Activated T-helper 1 cell treated with anti-CD3 and anti-CD28 coated beads, Interleukin-2, amount 50 U/mL, for 16 hours (primary cell): ENCODE measurements at places on chromosomes 13 and 19.

- no peak for DNase-seq
Measured at GRCh38 chr13:29753618-29754472, 96.6 kb downstream of the UBL3 start.

DNA sequence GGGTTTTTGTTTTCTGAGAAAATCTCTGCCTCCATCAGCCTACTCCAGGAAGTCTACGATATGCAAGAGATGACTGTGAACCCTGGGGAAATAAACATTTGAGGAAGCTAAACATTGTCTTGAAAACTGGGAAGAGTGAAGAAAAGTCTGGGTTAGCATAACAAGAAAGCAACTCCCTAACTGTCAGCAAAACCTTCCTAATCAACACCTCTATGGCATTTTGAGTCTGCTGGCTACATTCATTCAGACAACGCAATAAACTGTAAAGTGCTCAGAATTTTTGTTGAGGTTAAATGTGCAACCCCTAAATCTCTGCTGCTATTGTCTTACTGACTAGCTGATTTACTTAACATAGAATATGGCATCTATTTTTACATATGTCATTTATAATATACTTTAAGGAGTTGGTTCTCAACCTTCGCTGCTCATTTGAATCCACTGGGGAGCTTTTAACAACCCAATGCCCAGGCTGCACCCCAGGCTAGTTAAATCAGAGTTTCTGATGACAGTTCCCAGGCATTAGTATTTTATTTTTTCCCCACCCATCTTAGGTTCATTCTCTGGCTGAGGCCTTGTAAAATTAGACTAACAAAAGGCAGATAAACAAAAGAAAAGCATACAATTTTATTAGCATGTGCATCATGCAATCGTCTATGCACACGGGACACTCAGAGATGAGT is 45.3 kb upstream of the SERTM1 start:
- no peak for DNase-seq

GRCh38 chr13:114151565-114152284 is 19.3 kb upstream of the RASA3 start:
- no peak for DNase-seq

DNA sequence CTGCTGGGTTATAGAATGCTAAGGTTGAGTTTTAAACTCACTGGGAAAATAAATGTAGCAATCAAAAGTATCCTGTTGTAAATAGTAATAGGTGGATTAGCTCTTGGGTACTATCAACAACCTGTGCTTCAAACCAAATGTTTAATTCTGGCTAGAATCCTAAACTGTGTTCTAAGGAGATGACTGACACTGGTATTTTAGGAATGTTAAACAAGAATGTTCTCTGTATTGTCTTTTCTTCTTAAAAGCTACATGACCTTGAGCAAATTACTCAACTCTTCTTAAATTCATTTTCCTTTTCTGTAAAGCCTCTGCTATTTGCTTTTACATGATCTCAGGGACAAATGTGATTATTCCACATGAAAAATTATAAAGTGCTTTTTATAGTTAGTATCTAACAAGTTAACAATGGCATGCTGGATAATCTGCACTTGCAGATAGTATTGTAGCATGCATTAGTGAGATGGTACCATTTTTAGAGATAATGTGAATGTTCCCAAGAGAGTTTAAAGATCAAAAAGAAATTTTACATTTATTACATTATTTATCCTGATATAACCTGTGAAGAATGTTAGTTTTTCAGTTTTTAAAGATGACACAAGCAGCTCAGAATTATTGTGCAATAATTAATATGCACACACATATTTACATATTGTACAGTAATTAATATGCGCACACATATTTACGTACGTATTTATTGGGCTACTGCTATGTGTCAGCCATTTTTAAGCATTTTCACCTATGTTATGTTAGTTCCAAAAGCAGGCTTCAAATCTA is 13.6 kb upstream of the EPSTI1 start:
- DNase-seq: no peak

DNA sequence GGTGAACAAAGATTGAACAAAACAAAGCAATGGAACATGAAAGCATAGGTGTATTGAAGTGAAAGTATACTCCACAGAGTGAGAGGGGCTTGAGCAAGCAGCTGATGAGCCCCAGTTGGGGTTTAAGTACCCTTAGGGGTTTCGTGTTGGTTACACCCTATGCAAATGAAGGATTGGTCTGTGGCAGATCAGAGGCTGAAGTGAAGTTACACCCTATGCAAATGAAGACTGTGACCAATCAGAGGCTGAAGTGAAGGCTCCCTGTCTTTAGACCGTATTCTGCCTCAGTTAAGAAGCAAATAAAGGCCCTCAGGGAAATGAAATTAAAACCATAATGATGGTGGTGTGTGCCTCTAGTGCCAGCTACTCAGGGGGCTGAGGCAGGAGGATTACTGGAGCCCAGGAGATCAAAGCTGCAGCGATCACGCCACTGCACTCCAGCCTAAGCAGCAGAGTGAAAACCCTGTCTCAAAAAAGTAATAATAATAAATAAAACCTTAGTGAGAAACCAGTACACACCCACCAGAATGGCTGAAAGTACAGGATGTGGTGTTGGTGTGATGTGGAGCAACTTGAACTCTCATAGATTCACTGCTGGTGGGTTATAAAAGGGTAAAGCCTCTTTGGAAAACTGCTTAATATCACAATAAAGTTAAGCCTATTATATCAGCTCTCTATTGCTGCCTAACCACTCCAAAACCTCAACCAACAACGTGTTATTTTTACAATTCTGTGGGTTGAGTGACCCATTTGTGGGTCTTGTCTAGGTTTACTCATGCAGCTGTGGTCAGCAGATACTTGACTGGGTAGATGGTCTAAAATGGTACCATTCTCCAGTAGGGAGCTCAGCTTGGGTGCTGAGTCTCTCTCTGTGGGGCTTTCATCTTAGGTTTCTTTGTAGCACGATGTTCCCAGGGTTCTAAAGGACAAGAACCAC is 12.8 kb upstream of the UPF3A start:
- DNase-seq: no peak

DNA sequence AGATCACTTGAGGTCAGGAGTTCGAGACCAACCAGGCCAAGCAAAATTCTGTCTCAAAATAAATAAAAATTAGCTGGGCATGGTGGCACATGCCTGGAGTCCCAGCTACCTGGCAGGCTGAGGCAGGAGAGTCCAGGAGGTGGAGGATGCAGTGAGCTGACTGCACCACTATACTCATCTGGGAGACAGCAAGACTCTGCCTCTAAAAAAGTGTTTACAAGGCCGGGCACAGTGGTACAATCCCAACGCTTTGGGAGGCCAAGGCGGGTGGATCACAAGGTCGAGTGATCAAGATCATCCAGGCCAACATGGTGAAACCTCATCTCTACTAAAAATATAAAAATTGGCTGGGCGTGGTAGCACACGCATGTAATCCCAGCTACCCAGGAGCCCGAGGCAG is 4.2 kb upstream of the DAPK3 start:
- DNase-seq: no peak

GRCh38 chr19:42200116-42200715 is 17.3 kb downstream of the DEDD2 start:
- no peak for DNase-seq

DNA sequence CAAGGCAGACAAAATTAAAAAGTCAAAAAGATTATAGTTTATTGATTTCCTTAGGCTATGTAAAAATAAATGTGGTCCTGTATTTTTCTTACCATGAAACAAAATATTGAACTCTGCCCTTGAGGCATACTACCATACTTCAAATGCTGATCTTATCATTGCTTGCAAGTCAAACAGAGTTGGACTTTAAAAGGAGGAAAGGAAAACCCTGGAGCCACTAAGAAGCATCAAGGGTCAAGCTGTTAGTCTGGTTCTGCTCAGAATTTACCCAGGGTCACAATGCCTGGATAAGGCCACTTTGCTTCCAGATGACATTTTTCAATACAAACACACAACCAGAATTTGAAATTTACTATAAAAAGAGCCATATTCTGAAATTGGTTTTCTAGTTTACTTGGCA is 2.2 kb upstream of the FREM2 start:
- DNase-seq: no peak

DNA sequence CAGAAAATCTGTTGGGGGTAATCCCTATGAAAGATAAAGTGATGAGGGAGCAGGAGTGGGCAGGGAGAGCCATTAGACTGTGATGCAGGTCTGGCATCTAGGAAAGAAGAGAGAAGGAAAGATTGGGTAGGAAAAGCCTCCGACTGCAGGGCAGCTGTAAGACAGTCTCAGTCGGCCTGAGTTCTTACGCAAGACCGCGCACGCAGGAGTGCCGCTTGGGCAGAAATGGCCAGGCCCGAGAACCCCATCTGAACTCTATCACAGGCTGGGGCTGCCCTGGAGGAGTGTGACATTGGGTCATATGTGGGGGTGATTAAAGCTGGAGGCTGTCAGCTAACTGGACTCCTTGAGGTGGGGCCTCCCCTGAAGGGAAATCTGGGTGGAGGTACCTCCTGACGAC is 13.9 kb upstream of the FBXL3 start:
- no peak for DNase-seq

GRCh38 chr13:39259371-39260140 is 221.3 kb downstream of the NHLRC3 start:
- no peak for DNase-seq

DNA sequence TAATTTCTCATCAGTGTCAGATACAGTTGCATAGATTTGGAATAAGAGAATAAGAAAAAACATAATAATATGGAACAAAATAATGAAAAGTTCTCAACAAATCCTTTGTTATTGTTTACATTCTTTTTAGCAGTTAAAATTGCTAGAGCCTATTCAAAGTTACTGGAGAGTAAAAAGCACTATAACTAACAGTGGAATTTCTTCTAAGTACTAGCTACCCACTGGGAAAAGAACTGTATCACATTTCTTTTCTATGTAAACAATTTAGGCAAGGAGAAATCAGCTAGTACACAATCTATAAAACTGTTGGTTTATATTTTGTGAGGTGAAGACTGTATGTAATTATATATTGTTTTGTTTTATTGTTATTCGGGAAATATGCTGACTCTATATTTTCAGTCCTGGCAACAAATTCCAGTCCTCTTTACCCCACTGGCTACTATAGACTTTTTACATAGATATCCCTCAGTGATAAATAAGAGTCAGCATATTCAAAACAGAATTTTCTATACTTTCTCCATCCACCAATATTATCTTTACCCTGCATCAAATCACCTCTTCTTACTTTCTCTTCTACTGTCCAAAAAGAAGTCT is 222.0 kb downstream of the PCDH9 start:
- no peak for DNase-seq

DNA sequence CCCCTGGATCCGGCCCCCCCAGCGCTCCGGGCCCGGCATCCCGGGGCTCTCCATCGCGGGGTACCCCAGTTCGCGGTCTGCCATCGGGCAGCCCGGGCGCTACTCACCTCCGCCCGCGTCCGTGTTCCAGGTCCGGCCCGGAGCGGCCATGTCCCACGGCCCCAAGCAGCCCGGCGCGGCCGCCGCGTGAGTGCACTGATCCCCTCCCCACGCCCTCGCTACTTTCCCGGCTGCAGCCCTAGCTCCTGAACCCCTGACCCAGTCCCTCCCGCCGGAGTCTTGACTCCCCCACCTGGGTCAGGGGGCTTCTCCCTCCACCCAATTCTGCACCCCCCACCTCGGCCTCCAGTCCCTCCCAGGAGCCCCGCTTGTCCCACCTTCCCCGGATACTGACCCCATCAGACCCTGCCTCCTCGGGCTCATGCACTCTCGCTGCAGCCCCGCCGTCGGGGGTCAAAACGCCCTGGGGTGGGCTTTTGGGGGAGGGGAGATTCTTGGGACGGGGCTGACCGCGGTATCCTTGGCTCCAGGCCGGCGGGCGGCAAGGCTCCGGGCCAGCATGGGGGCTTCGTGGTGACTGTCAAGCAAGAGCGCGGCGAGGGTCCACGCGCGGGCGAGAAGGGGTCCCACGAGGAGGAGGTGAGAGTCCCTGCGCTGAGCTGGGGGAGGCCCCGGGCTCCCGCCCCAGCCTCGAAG is 566 bp downstream of the HMG20B start:
- DNase-seq: no peak

- DNase-seq: no peak
Measured at GRCh38 chr13:97296740-97297139, 74.6 kb downstream of the MBNL2 start.

GRCh38 chr19:14114854-14115253 is 2.7 kb downstream of the PRKACA start:
- peak; percentile 34 for DNase-seq

DNA sequence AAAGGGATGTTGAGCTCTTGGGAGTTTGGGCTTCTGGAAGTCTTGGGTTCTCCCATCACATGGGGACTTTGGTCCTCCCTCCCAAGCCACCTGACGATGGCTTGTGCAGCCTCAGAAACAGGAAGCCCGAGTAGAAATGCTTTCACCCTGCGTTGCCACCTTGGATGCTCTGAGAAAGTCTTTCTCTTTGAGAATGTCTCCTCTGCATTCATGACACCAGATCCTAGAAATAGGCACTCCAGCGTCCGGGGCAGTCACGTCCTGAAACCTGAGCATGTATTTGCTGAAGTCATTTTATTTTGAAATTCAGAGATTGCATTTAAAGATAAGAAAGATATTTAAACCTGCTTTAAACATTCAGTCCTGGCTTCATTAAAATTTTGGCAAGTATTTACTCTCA is 34.4 kb downstream of the CUL4A start:
- no peak for DNase-seq

DNA sequence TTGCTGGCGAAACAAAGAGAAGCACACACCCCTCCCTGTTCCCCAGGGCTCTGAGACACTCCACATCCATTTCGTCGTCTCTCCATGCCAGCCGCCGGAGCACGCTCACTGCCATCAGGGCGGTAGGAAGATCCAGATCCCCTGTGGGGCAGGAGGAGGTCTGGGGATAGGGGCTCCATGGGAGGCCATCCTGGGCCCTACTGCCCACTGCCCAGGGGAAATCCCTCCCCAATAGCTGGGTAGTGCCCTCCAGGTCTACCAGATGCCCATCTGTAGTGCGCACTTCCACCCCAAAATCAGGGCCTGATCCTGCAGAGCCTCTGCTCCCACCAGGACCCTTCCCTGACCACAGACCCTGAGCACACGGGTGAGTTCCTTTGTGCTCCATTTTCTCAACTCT is 80.3 kb downstream of the EFNB2 start:
- DNase-seq: no peak

GRCh38 chr13:79435561-79435990 is 29.5 kb upstream of the RBM26 start:
- DNase-seq: no peak

GRCh38 chr13:80083081-80083852 is 257.7 kb downstream of the SPRY2 start:
- no peak for DNase-seq

DNA sequence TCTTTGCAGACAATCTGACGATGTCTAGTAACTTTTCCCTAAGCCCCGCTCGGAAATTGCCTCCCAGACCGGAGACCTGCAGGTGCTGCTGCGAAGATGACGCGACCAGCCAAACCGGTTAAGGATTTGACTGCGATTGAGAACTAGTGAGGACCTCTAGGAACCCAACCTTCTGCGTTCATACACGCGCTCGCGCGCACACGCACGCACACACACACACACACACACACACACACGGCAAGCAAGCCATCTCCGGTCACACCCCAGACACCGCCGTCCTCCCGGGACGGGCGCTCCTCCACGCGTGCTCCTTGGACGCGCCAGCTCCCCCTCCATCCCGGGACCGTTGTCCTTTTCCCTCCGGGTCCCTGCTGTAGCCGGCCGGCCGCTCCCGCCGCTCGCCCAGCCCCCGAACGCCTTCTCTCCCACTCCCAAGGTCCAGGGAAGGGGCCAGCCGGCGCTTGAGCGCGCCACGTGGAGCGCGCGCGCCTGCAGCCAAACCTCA is 1.2 kb downstream of the TBC1D4 start:
- no peak for DNase-seq

GRCh38 chr13:112696869-112697465 is 7.1 kb downstream of the ATP11A start:
- DNase-seq: no peak
